ENCODE measurements at places on chromosomes 5 and 9. TPM values are rescaled to one million over a fixed set of nuclear protein-coding genes. Genes with fewer than 3 reads are reported as not detected.

The OLFML2A gene
- total RNA-seq: 63.2 TPM

DNA sequence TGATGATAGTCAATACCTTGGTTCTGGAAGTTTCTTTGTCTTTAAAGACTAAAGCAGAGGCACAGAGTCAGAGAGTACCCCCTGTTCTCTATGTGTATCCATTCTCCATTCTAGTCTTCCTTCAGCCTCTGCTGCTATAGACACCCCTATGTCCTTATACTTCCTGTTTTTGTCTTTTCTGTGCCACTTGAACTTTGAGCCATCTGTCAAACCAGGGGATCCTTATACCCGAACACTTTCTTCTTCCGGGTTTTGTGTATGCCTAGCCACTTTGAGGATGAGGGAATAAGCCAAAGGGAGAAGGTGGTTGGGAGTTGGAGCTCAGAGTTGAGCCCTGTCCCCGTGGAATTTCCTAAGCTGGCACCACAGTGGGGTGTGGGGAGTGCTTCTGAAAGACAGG lies 61.1 kb upstream of the IL6ST start:
- DNase-seq: no peak

The PRR7 gene
- 0.82 TPM for total RNA-seq

DNA sequence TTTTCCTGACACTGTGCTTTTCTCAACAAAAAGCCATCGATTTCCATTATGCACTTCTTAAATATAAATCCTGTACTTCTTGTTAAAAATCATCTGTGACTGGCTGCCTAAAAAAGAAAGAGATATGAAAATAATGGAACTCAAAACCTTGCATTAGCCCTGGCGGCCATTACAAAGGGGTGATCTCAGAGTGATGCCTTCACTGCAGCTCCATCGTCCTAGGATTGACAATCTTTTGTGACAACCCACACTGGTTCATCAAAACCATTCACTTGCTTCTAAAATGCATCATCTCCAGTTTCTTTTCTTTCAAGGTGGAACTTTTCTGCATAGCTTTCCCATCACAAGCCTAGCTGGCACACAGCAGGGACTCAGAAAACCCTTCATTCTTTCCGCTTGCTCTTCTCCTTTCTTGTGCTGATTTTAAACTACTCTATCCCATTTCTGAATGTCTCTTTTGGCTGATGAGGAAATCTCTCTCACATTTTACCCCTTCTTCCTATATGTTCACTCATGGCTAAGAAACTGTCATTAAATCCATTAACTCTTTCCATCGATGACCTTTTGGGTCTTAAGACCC lies 351.9 kb downstream of the GLIS3 start:
- DNase-seq: no peak

DNA sequence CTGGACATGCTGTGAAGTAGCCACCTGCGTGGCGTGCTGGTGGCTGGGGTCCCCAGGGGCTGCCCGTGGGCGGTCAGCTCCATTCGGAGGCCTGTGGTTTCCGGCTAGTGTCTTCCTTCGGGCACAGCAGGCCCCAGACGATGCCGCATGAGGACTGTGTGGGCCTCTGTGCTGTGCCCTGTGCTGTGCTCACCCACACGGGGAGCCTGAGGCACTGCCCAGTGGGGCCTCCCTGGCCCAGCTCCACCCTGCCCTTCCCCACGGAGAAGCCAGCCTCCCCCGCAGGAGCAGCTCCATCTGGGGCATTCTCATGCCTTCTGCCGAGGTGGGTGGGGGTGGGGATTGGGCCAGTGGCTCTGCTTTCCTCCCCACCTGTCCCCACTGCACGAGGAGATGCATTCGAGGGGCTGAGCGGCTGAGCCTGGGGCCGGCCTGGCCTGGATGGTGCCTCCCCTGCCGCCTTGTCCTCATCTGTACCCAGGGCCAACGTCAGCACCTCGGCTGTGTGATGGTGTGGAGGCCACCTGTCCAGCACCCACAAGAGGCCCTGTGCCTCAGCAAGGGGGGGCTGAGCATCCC lies 24.2 kb downstream of the RXRA start:
- no peak for DNase-seq

- DNase-seq: no peak
Measured at GRCh38 chr5:180013678-180014077, 57.9 kb downstream of the RNF130 start.

DNA sequence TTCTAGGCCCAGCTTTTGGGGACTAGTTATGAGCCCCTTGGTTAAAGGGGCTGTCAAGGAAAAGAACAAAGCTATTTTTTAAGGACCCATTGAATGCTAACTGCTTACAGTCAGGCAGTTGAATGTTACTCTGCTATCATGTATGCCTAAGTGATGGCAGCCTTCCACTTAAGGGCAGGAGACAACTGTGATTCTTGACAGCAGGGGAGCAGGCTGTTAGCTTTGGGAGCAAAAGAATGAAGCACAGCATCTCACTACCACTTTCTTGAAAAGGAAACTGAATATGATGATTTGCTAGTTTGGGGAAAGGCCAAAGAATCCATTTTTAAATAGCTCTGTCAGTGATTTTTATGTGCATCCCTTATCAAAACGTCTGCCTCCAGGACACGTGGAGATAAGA lies 221.6 kb downstream of the SH3GL2 start:
- no peak for DNase-seq

DNA sequence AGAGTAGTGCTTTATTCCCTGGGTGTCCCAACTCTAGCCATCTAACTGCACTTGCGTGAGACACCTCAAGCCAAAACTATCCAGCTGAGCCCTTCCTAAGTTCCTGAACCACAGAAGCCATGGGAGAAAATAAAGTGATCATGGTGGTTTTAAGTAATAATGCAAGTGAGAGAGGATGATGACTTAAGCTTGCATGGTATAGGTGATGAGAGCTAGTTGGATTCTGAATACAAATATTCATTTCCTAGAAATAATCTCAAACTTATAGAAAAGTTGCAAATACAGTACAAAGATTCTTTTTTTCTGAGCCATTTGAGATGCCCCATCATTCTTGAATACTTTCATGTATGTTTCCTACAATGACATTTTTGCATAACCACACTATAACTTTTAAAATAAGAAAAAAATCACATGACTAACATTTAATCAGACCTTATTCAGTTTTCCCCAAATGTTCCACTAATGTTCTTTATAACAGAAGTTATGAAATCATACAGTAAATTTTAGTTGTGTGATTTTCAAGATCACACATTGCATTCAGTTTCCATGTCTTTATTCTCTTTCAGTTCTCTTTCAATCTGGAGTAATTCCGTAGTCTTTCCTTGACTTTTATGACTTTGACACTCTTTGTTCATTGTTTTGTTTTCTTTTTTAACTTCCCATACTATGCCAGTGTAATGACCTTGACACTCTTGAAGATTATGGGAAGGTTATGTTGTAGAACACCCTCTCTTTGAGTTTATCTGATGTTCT lies 5.5 kb upstream of the AK3 start:
- no peak for DNase-seq

The OLFM1 gene
- total RNA-seq: 16.8 TPM

DNA sequence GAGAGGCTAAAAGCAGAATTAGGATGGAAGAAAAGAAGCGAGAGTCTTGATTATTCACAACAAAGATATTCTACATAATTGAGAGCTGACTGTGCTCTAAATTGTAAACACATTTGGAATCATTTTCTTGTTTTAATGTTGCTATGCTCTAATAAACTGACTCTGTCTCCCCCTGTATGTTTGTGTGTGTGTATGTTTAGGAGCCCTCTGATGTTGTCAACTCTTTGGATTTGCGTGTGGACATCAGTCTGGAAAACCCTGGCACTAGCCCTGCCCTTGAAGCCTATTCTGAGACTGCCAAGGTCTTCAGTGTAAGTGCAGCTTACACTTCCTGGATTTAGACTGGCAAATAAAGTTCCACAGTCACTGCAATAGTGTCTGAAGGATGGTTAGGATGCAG lies 37.8 kb downstream of the MOCS2 start:
- DNase-seq: no peak

DNA sequence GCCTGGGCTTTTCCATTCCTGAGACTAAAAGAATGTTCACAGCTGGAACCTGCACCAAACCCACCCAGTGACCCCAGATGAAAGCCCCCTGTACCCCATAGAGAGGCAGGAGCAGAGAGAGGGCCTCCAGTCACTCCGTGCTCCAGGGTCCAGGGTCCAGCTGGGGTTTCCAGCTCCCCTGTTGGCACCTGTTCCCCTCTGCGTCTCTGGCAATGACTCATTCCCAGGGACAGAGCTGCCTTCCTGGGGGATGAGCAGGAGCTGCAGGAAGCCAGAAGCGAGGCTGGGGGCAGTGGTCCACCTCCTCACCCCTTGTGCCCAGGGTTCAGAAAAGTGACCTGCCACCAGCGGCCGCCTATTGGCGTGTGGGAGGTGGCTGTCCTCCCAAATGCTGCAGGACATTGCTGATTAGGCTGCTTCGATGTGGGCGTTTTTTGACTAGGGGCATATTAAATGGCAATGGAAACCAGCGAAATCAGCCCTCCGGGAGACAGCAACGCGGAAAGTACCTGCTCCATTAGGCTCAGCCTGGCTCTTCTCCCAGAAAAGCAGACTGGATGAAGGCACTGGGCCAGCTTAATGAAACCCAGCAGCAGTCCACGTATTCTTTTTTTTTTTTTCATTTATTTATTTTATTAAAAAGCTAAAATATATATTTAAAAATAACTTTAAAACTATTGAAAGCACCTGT lies 97.4 kb downstream of the DAP start:
- DNase-seq: peak; percentile 55

The PCDHB7 gene
- total RNA-seq: 1.4 TPM

- DNase-seq: no peak
Measured at GRCh38 chr9:111886983-111887718, 9.5 kb upstream of the UGCG start.

- DNase-seq: no peak
Measured at GRCh38 chr9:117072216-117072615, 342.6 kb downstream of the ASTN2 start.

Measured in sigmoid colon (tissue), 7 donors.